ENCODE measurements at places on chromosomes 6 and 20. TPM values are rescaled to one million over a fixed set of nuclear protein-coding genes. Genes with fewer than 3 reads are reported as not detected.

DNA sequence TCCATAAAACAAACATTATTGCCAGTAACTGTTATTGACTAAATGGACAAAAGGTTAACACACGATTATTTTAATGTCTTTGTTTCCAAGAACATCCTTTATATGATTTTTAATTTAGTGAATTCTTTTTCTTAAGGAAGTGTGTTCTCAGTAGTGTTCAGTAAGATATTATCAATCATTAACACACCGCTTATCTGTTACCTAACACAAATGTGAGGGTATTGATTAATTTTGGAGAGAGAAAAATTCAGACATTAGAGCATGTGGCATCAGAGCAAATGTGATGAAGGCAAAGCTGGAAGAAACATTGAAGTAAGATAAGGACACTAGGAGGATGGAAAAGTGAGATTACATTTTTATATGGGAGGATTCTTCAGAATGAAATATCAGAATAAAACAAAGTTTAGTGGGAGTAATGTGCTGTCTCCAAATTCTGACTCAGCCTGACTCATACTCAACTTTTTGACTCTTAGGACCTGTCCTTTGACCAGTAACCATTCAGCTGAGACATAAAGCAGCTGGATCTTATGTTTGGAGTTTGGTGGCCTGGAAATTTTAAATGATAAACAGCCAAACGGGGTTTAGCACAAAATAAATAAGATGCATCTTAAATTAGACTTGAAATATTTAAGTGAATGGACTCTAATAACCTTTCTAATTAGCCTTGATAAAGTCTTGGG lies 348.6 kb downstream of the CD109 start:
- no peaks in the 10 kb centered on the region for H3K4me1 ChIP-seq
- no peaks in the 10 kb centered on the region for H3K27me3 ChIP-seq

DNA sequence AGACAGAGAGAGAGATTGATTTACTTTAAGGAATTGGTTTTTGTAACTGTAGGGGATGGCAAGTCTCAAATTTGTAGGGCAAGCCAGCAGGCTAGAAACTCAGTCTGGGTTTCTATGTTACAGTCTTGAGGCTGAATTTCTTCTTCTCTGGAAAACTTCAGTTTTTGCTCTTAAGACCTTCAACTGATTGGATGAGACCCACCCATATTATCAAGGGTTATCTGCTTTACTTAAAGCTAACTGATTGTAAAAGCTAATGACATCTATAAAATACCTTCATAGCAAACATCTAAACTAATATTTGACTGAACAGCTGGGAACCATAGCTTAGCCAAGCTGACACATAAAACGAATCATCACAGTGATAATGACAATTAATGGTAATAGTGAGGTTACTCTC lies 22.4 kb downstream of the SLC35F1 start:
- H3K4me1 ChIP-seq, result no peaks in the 10 kb centered on the region
- no peaks in the 10 kb centered on the region for H3K27me3 ChIP-seq
- no peak for DNase-seq
- no peak overlapping the region for H3K27ac ChIP-seq

The RIMS1 gene
- total RNA-seq, result 1.6 TPM

DNA sequence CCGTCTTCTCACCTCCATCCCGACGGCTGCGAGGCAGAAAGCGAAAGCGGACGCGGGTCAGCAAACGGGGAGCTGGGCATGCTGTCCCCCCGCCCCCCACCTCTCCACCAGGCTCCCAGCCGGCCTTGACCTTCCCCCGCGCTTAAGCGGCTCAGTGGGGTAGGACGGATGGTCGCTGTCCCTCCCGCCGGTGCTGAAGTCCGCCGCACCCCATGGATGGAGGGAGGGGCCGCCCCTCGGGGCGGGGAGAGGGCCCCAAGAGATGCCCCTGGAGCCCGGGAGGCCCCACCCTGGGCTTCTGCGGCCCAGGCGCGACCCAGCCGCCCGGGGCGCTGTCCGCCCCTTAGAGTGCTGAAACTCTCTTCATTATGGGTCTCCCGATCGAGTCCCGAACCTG lies at the start of gene KCNB1:
TSS of gene KCNB1 (minus strand) at position 48 of the 397 bp plus-strand sequence. CDS start 188 bp downstream, outside the sequence.
- H3K27me3 ChIP-seq, result no peaks in the 10 kb centered on the region
- peaks cover 10% of the 10 kb centered on the region for H3K4me1 ChIP-seq
- peak; percentile 83 for DNase-seq

GRCh38 chr6:91083211-91083610 lies 496.3 kb upstream of the MAP3K7 start:
- H3K27me3 ChIP-seq, result no peaks in the 10 kb centered on the region
- no peaks in the 10 kb centered on the region for H3K4me1 ChIP-seq
- H3K36me3 ChIP-seq, result no peaks in the 10 kb centered on the region
- DNase-seq, result no peak
